Colonic mucosa (tissue), 4 donors: ENCODE measurements at places on chromosomes 13 and 19. TPM values are rescaled to one million over a fixed set of nuclear protein-coding genes. Genes with fewer than 3 reads are reported as not detected.

DNA sequence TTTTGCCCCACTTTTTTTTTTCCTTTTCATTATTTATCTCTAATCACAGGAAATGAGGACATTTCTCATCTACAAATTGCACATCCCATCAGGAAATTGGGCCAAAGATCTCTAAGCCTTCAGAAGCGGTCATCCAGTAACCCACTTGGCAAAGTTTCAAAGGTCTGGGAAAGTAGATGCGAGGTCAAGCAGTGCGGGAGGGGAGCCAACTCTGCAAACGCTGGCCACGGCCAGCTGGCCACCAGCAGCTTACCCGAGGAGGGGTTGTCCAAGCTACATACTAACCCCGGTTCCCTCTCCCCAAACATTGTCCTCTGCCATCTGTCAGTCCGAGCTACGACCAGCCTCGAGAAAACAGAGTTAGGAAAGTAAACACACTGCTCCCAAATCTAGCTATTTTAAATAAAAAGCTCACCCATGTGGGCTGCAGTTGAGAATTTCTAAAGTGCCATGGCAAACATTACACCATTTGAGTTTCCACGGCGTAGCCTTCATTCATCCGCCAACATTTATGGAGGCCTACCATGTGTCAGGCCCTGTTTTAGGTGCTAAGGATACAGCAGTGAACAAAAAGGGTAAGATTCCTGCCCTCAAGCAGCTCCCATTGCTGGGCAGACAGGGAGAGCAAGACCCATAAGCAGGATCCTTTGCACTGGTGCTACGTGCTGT lies 11.5 kb downstream of the FFAR2 start:
- DNase-seq: peak; percentile 43

GRCh38 chr13:20446900-20447299 lies 78.8 kb downstream of the CRYL1 start:
- DNase-seq: no peak

GRCh38 chr19:49861541-49862378 lies 5.6 kb downstream of the PNKP start:
- no peak for DNase-seq

C19orf85 gene
- not detected for total RNA-seq

KCNC3 gene
- total RNA-seq: 0.61 TPM

CACNG7 gene
- 0.16 TPM for total RNA-seq
